ENCODE measurements at places on chromosomes 1 and 21. TPM values are rescaled to one million over a fixed set of nuclear protein-coding genes. Genes with fewer than 3 reads are reported as not detected.

- no peak for DNase-seq
These were observed 83.0 kb downstream of the NTPCR start for GRCh38 chr1:233033361-233033760.

- no peak for DNase-seq
These were observed 332.6 kb downstream of the PBX1 start for GRCh38 chr1:164891615-164892014.

DNA sequence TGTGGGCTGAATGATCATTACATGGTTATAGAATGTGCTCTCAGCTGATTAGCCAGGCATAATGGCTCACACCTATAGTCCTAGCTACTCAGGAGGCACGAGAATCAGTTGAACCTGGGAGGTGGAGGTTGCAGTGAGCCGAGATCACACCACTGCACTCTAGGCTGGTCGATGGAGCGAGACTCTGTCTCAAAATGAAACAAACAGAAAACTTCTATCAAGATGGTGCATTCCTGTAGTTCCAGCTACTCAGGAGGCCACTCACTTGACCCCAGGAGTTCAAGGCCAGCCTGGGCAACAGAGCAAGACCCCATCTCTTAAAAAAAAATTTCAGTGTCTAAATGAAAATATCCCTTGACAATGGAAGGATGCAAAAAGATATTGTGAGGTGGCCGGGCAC is 10.9 kb downstream of the TIMM17A start:
- DNase-seq = no peak

DNA sequence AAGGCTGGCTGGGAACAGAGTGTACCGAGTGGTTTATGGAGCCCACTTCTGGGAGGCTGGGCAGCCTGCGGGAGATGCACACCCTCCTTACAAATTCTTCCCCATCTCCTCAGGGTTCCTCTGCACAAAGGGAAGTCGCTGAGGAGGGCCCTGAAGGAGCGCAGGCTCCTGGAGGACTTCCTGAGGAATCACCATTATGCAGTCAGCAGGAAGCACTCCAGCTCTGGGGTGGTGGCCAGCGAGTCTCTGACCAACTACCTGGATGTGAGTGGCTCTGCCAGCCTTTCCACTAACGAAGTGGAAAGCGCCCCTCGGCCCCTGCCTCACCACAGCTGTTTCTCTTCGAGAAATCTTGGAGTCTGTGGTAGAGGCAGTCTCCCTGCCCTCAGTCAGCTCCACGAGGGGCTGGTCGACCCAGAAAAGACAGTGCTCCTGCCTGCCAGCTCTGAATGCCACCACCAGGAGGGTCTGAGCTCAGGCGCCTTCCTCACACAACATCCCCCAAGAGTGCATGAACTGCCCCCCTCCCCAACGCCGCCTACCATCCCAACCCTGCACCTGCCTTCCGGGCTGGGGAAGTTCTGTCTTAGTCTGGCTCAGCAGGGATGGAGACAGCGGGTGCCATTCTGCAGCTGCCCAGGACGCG is 31.8 kb downstream of the PROK1 start:
- no peak for DNase-seq

DNA sequence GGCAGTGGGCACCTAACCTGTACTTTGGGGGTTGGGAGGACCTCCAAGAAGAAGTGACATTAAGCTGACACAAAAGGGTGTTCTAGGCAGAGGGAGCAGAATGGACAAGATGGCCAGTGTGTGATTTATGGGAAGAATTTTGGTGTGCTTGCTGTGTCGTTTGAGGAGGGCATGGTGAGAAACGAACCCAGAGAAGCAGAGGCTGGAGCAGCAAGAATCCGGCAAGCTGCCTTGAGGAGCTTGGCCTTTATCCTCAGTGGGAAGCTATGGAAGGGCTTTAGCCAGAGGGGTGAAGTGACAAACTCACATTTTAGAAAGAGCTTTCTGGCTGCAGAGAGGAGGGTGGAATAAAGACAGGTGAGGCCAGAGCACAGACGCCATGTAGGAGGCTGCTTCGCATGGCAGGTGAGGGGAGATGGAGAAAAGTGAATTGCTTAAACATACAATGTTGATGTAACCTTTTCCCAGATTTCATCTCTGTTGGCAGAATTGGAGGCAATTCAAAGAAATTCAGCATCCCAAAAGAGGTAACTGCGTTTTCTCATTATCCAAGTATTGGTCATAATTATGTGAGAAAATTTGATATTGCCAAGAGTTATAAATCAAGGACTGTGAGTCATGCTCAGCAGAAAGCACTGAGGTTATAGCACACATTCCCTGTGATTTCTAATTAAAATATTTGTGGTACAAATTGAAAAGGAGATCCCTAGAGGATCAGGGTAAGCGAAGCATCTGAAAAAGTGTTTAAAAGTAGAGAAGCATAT is 26.5 kb downstream of the TRIM45 start:
- DNase-seq = no peak

DNA sequence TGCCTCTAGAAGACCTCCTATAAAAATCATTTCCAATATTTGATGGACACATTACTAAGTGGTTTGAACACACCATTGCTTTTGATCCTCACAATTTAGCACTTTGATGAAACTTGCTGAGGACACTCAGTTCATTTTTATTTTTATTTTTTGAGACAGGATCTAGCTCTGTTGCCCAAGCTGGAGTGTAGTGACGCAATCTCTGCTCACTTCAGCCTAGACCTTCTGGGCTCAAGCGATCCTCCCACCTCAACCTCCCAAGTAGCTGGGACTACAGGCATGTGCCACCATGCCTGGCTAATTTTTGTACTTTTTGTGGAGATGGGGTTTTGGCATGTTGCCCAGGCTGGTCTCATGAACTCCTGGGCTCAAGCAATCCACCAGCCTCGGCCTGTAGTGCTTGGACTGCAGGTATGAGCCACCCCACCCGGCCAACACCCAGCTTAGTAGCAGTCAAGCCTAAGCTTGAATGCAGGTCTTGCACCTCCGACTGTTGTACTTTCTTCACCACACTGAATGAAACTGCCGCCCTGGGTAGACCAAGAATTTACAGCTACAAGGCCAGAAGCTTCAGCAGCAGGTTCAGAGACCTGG is 24.8 kb upstream of the ATP2B4 start:
- DNase-seq = no peak

- DNase-seq = no peak
These were observed 41.9 kb upstream of the SLC19A2 start for GRCh38 chr1:169527451-169528214.

DNA sequence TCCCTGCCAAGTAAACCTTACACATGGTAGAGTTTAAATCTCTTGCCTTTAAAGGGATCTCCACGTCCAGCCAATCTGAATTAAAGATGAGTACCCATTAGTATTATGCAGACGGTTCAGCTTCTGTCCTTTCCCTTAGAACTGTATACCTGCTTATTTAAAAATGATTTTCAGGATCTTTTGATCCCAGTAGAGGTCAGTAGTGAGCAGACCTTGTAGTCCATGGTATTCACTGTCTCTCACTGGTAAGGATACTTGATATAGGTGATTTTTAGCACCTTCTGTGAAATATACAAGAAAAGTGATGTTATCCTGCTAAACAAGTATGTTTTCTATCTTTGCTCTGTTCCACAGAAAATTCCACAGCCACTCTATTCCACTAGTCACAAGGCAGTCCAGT is 1211.6 kb upstream of the ADGRL4 start:
- no peak for DNase-seq

GRCh38 chr1:91122106-91122717 is 100.4 kb upstream of the ZNF644 start:
- DNase-seq = peak; percentile 29

DNA sequence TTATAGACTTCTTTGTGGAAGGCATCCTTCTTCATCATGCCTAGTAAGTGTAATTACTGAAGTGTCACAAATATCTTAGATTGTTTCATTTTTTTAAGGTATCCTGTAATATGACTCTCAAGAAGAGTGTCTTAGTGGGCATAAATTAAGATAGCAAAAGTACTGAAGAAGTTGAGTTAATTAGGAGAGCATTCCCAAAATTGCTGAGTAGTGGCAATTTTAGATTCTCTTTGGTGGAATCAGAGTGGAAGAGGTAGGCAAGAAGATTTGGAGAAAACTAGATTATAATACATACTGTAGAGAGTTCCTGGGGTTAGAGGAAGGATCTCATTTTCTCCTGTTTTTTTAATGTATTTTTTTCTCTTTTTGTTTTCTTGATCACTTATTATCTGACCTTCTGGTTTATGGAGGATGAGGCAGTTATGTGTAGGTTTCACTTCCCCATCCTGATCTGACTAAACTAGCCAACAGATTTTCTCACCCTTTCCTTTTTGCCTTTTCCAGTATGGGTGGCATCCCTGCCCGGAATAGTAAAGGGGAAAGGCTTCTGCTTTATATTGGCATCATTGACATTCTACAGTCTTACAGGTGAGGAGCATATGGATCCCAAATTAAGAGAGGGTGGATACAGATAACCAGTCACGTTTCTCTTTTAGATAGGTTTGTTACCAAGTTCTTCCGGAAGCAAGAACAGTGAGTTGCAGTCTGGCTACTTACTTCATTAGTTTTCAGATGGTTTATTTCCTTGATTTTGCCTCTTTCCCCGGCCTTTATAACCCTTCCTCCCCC is 16.7 kb upstream of the PSMD4 start:
- no peak for DNase-seq

DNA sequence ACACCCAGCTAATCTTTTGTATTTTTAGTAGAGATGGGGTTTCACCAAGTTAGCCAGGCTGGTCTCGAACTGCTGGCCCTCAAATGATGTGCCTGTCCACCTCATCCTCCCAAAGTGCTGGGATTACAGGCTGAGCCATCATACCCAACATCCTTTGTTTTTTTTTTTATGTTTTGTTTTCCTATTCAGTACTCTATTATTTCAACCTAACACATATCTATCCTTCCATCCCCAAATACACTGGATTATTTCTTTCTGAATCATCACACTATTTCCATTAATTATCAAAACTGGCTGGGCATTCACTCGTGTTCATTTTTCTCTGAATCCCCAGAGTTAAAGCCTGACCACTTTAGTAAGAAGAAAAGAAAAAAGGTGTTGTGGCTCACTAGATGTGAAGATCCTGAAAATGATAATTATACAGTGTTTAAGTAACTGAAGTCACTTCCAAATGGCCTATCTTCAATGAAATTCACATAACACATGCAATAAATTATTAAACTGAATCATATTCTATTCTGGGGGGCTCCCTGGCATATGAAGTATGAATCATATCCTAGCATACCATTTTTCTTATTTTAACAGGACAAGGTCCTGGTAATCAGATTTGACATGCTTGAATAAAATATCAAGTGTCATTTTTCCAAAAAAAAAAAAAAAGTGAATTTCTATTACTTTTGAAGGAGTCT is 1754.2 kb downstream of the BRINP3 start:
- DNase-seq = no peak

GRCh38 chr1:30037251-30038118 is 685.9 kb downstream of the MATN1 start:
- no peak for DNase-seq

GRCh38 chr1:225595974-225596551 is 56.9 kb downstream of the ENAH start:
- DNase-seq = no peak

DNA sequence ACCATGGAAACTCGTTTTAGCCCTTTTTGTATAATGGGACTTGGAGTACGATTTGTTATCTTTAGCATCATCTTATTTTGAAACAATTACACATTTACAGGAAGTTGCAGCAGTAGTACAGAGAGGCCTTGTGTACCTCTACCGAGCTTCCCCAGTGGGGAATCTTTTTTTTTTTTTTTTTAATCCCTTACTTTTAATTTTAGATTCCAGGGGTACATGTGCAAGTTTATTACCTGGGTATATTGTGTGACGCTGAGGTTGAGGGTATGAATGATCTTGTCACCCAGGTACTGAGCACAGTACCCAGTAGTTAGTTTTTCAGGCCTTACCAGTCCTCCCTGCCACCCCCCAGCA is 45.9 kb downstream of the HHAT start:
- DNase-seq = no peak

GRCh38 chr1:95195046-95195445 is 39.0 kb upstream of the RWDD3 start:
- DNase-seq = no peak

GRCh38 chr21:35995522-35996088 is 64.7 kb downstream of the SETD4 start:
- DNase-seq = no peak

DNA sequence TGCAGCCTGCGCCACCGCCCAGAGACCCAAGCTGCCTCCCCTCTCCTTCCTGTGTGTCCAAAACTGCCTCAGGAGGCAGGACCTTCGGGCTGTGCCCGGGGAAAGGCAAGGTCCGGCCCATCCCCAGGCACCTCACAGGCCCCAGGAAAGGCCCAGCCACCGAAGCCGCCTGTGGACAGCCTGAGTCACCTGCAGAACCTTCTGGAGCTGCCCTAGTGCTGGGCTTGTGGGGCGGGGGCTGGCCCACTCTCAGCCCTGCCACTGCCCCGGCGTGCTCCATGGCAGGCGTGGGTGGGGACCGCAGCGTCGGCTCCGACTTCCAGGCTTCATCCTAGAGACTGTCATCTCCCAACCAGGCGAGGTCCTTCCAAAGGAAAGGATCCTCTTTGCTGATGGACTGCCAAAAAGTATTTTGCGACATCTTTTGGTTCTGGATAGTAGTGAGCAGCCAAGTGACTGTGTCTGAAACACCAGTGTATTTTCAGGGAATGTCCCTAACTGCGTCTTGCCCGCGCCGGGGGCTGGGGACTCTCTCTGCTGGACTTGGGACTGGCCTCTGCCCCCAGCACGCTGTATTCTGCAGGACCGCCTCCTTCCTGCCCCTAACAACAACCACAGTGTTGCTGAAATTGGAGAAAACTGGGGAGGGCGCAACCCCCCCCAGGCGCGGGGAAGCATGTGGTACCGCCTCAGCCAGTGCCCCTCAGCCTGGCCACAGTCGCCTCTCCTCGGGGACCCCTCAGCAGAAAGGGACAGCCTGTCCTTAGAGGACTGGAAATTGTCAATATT is 19.0 kb upstream of the CCDC27 start:
- no peak for DNase-seq

DNA sequence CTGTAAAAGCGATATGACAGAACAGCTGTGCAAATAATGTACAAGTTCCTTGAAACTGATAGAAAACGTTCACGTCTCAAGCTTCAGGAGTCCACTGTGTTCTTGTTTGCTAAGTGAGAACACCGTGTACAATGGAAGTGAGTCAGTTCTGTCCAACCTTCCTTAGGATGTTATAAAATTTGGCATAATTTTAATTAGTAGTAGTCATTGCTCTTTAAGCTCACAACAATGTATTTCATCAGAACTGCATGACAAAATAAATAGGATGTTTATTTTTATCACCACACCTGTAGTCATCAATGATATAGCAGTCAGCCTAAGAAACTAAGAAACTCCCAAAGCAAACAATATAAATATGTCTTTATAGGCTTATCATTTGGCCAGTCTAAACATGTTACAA is 53.0 kb downstream of the RGS2 start:
- DNase-seq = no peak

GRCh38 chr1:180935326-180936109 is 22.8 kb downstream of the KIAA1614 start:
- DNase-seq = no peak

- peak; percentile 60 for DNase-seq
These were observed at the start of gene MANEAL for GRCh38 chr1:37793773-37794371. Gene MANEAL (plus strand): TSS chr1:37793847. CDS start chr1:37794183, 336 bp downstream.

MYBPH gene
- not detected for total RNA-seq

PGD gene
- total RNA-seq = 340 TPM

SLAMF8 gene
- total RNA-seq = not detected

ALPL gene
- total RNA-seq = 175 TPM

MTMR11 gene
- total RNA-seq = 4.8 TPM

FCGR3A gene
- total RNA-seq = not detected

AMPD1 gene
- total RNA-seq = not detected

CR1L gene
- total RNA-seq = not detected

NEGR1 gene
- 1.3 TPM for total RNA-seq

FLG2 gene
- total RNA-seq = not detected

PPCS gene
- total RNA-seq = 24.5 TPM

WLS gene
- 2.7 TPM for total RNA-seq

KANK4 gene
- total RNA-seq = 0.22 TPM

All from H1 (cell line).